ENCODE measurements at places on chromosomes 7 and 10. TPM values are rescaled to one million over a fixed set of nuclear protein-coding genes. Genes with fewer than 3 reads are reported as not detected.

CTBP2 gene
- total RNA-seq: 68.8 TPM

GBX1 gene
- total RNA-seq: not detected

NPTX2 gene
- 0.13 TPM for total RNA-seq

SFTPA1 gene
- not detected for total RNA-seq

CYP2E1 gene
- total RNA-seq: 0.38 TPM

FZD8 gene
- total RNA-seq: 1.8 TPM

RBP3 gene
- not detected for total RNA-seq

HOGA1 gene
- 18.4 TPM for total RNA-seq

DYNC1I1 gene
- 0.16 TPM for total RNA-seq

LRRC18 gene
- not detected for total RNA-seq
